ENCODE measurements at places on chromosomes 16 and 17.

DNA sequence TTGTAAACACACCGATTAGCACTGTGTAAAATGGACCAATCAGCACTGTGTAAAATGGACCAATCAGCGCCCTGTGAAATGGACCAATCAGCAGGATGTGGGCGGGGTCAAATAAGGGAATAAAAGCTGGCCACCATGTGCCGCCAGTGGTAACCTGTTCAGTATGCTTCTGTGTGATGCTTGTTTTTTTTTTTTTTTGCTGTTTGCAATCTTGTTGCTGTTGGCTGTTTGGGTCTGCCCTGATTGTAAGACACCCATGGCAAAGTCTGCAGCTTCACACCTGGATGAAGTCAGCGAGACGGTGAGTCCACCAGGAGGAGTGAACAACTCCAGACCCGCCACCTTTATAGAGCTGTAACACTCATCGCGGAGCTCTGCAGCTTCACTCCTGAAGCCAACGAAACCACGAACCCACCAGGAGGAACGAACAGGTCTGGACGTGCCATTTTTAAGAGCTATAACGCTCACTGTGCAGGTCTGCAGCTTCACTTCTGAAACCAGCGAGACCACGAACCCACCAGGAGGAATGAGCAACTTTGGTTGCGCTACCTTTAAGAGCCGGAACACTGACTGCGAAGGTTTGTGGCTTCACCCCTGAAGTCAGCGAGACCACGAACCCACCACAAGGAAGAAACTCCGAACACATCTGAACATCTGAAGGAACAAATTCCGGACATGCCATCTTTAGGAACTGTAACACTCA lies 85.0 kb upstream of the MED9 start:
- DNase-seq: peak; percentile 21

GRCh38 chr17:21817791-21818364 lies 125.6 kb downstream of the KCNJ18 start:
- DNase-seq: no peak

DNA sequence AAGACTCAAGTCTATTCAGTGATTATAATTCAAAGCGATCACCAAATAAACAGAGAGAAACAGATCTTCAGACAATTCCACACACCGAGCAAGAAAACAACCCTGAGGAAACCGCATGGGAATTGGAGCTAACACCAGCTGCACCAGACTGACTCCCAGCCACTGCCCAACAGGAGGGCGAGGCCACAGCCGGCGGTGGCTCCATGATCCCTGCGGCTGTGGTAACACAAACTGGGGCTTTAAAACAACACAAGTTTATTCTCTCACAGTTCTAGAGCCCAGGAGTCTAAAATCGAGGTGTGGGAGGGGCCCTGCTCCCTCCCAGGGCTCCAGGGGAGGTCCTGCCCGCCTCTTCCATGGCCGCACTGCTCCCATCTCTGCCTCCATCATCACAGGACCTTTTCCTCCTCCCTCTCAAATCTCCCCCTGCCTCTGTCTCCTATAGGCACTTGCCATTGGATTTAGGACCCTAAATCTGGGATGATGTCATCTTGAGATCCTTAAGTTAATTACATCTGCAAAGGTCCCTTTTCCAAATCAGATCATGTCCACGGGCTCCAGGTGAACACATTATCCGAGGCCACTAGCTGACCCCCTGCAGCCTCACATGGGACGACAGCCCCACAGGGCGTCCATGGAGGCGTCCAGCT lies 9.7 kb upstream of the HEXD start:
- DNase-seq: no peak

DNA sequence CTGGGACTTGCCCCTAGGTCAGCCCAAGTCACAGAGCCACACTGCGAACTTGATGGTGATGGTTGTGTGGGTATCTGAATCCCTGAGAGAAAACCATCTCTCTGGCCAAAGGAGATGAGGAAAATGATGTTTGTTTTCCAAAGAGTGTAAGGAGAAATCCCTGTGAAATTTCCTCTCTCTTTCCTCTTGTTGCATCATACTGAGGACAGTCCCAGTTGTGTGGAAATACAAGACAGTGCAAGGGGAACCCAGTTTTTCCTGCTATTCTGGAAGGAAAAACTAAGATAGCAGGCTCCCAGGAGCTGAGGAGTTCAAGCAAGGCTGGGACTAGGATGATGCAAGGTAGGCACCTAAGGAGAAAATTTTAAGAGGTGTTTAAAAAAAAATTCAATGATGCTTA lies 86.8 kb upstream of the TOM1L1 start:
- DNase-seq: no peak

DNA sequence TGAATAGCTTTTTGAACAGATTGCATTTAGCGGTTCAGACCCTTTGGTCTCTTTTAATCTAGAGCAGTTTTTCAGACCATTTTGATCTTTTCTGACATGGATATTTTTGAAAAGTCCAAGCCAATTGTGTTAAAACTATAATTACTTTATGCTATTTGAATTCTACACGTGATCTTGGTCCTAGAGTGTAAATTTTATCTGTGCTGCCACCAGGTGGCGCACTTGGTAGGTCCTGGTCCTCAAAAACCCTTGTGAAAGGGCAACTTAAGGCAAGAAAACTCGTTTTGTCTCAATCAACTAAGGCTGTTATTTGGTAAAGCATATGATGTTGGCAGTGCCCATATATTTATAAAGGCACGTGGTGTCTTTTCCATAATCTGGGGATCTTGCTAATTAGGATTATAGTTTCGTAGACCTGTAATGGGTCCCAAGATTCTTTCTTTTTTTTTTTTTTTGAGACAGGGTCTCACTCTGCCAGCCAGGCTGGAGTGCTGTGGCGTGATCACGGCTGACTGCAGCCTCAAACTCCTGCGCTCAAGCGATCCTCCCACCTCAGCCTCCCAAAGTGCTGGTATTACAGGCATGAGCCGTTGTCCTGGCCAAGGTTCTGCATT lies 43.9 kb upstream of the TEX2 start:
- peak; percentile 46 for DNase-seq

DNA sequence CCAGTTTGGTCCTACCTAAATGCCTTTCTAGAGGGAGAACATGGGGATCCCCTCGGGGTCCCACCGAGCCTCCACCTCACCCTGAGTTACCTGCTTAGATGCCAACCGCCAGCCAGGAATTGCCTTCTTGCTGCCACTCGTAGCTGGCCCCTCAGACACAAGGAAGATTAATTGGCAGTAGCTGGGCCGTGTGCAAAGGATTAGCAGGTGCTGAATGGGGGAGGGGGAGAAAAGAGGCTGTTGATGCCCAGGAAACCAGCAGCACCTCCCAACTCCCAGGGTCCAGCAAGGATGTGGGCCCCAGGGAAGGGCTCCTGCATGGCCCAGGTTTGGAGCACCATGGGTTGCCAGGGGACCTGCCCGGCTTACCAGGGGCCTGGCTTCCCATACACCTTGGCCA lies at the start of gene CNGB1:
Gene CNGB1 (minus strand): TSS at position 159 of the 400 bp plus-strand sequence. CDS start 3,842 bp downstream, outside the sequence.
- no peak for DNase-seq

DNA sequence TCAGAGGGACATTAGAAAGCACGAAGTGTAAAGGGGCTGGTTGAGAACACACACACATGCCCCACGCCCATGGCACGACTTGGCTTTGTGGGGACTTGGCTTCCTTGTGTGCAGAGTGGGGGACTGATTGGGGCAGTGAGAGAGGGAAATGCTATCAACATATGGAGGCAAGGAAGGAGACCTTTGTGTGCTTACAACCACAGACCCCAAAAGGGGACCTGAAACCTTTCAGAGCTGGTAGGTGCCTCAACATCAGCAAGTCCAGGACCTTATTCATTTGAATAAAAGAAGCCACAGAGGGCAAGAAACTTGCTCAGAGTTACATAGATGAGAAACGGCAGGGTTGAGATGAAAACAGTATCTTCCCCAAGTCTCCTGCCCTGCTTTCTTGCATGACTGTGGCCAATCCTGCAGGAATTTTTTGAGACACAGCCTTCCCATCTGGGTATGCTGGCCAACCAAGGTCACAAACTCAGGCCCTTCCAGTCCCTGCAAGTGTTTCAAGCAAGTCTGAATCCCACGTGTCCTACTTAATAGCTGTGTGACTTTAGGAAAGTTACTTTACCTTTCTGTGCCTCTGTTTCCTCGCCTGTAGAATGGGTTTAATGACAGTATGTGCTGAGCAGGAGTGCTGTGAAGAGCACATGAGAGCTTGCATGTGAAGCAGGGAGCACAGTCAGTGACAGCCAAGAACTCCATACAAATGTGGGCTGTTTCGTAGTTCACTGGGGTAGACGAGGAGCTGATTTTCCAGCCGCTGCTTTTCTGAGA lies 26.2 kb downstream of the C16orf78 start:
- DNase-seq: no peak

GRCh38 chr16:68033101-68033500 lies 10.0 kb downstream of the DUS2 start:
- DNase-seq: no peak

DNA sequence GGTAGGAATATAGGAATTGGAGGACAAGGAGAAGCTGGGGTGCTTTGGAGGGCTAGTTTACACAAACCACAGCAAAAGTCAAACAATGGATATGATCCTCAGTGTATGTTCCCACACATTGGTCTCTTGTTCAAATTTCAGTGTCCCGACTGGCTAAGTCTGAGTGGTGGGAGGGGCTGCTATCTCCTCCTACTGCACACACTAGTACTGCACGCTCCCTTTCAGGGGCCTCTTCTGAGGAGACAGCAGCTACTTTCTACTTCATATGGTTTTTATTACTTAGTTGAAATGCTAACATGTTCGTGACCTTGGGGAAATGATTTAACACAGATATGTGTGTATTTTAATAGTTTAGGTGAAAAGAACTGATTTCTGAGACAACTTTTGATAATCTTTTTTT lies 18.8 kb upstream of the KRT10 start:
- no peak for DNase-seq

- no peak for DNase-seq
These were observed 39.8 kb upstream of the TOM1L1 start for GRCh38 chr17:54860617-54861470.

- no peak for DNase-seq
These were observed 540 bp upstream of the ACLY start for GRCh38 chr17:41919165-41919817.

- DNase-seq: no peak
These were observed 34.4 kb downstream of the BRD7 start for GRCh38 chr16:50334106-50334975.

DNA sequence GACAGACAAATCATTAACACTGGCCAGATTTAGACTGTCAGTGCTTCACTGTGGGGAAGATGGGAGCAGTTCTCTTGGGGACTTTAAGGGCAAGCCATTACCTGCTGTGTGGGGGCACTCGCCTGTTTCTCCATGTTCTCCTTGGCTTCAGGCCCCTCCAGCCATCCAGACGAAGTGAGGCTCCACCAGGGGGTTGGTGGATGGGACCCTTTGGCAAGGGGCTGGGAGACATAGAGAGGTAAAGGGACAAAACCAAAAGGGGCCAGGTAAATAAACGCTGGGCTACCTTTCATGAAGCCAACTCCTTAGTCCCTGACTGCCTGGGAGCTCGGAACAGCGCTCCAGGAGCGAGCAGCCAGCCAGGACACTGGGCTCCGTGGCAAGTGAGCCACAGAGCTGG lies 14.0 kb downstream of the TBX4 start:
- DNase-seq: no peak

DNA sequence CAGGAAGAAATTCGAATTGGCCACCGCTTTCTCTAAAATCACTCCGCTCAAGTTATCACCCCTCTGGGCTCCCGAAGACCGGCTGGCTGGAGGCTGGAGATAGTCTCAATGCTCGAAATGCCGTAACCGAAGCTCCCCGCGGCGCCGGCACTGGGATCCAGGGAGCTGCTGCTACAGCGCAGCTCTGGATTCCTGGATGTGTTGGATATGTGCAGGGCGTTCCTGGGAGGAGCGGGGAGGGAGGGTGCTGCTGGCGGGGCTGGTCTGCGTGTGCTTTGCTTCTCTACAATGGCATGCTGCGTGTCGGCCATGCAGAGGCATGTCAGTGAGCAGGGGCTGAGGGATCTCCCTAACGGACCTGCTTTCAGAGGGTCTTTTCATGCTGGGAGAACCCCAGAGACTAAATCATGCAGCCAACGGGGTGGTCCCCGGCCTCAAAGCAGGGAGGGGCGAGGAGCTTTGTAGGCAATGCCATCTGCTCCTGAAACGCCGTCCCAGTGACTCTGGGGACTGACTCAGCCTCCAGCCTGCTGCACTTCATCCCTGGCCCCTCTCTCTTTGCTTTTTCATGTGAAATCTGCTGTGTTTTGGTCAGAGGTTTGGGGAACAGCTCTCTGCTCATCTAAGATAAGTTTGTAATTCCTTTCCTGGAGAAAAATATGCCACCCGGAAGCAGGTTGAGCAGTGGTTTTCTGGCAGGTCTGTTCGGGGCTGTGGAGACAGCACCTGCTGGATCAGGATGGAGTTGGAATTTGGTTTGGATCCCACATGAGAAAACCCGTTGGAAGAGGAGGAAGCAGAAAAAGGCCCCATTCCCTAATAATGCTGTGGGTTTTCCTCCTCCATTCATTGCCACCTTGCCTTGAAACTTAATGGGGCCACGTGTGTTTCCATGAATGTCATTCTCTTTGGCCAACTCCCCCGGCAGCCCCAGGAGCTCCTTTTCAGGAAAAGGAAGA lies 311.4 kb downstream of the SEC14L1 start:
- DNase-seq: no peak

DNA sequence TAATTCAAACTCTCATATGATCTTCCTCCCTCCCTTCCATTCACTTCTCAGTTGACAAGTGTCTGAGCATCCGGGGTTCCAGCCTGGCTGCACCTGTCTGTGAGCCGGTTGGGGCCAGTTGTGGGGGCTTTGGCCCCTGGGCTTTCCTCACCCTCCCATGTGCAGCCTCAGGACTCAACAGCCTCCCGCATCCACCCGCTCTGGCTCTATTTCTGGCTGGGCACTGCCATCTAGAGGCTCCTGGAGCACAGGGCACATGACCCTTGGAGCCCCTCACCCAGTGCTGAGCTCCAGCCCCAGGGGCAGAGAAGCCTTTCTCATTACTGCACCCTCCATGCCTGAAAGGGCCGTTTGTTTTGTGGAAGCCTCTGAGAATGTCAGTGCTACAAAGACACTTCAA lies 43.3 kb downstream of the HAPSTR1 start:
- peak; percentile 43 for DNase-seq

DNA sequence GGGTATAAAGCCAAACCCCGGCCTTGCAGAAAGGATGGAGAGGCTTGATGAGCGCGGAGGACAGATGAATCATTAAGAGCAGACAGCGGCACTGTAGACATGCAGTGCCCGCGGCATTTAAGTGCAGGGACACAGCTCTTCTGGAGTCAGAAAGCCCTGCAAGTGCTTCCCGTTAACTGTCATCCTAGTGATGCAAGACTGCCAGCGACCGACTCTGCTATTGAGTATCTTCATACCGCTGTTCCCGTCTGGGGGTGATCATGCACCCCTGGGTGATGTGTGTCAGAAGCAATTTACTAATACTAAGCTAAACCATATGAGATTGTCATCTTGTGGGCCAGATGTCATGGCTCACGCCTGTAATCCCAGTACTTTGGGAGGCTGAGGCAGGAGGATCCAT lies 101.0 kb downstream of the ABCC6 start:
- DNase-seq: no peak

DNA sequence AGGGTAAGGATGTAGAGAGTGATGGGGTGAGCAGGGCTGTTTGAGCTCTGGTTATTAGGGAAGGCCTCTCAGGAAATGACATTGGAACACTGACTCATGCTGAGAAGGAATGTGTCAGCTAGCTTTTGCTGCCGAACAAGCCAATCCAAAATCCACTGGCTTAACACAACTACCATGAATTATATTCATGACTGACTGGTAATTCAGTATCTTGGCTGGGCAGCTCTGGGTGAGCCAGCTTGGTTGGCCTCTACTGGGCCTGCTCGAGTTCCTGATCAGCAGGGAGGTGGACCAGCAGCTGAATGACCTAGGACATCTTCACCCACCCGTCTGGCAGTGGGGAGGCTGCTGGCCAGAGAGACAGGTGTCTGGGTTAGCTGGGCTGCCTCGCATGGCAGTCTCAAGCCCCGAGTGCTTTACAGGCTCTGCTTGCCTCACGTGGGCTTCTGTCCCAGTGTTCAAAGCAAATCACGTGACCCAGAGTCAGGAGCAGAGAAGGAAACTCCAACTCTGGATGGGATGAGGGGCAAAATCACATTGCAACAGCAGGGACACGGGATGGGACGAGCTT lies 209.4 kb downstream of the KATNIP start:
- no peak for DNase-seq
